ENCODE measurements at places on chromosomes 3 and 15. TPM values are rescaled to one million over a fixed set of nuclear protein-coding genes. Genes with fewer than 3 reads are reported as not detected.

Gene HES1
- total RNA-seq, result 4.4 TPM

Gene PPARG
- total RNA-seq, result 7.2 TPM

Gene SNURF
- 15.3 TPM for total RNA-seq

Gene SLC28A1
- not detected for total RNA-seq

Gene CDV3
- total RNA-seq, result 166 TPM

Gene IL5RA
- total RNA-seq, result not detected

Gene BNC1
- total RNA-seq, result 3.3 TPM
